Activated B cell treated with CpG ODN at 0.5 μM for 24 hours (primary cell): ENCODE measurements at places on chromosomes 2 and 18. TPM values are rescaled to one million over a fixed set of nuclear protein-coding genes. Genes with fewer than 3 reads are reported as not detected.

Gene RGPD3
- 0.27 and 0.35 TPM in 2 replicates for total RNA-seq

DNA sequence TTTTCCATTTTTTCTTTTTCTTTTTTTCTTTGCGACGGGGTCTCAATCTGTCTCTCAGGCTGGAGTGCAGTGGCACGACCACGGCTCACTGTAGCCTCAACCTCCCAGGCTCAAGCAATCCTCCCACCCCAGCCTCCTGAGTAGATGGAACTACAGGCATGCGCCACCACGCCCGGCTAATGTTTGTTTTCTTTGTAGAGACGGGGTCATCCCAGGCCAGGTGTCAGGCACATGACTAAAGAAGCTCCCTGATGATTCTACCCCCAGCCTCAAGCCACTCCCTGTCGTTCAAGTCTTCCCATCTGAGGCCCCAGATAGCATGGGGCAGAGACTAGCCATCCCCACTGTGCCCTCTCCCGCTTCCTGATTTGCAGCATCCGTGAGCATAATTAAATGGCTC lies 9.8 kb upstream of the FZD5 start:
- DNase-seq: no peak

GRCh38 chr2:19046986-19047780 lies 311.2 kb downstream of the OSR1 start:
- DNase-seq: no peak

DNA sequence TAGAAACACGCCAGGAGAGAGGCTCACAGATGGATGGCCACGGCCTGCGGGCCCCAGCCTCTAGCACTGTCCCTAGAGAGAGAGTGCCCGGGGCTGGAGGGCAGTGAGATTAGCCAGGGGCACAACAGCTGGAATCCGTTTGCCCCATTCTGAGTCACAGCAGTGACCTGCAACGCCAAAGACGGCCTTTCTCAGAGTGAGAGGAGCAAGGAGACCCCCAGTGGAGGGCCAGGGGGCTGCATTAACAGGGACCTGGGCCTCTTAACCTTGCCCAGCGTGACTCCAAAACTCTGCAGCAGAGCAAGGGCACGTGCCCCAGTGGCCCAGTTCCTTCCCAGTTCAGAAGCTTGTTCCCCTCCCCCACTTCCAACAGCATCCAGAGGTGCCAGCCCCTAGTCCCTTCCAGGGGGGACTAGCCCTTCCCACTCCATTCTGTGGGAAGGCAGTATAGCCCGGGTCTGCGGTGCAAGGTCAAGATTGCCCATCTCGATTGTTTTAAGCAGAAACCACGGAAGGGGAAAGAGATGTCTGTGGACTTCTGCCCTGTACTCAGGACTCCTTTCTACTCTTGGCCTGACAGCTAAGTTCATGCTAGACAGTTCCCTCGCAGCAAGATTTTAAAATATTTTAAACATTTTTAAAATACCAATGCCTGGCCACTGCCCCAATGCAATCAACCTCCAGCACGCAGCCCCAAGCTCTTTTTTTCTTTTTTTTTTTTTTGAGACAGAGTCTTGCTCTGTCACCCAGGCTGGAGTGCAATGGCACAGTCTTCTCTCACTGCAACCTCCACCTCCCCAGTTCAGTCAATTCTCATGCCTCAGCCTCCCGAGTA lies 50.9 kb upstream of the BIN1 start:
- no peak for DNase-seq

GRCh38 chr18:3513481-3513880 lies 63.5 kb downstream of the TGIF1 start:
- DNase-seq: no peak

Gene ITGB6
- total RNA-seq: not detected in 2 replicates

Gene ASPRV1
- 0.47 and 0.56 TPM in 2 replicates for total RNA-seq

GRCh38 chr2:52454962-52455361 lies 1312.6 kb upstream of the CHAC2 start:
- DNase-seq: no peak

Gene ZNF804A
- total RNA-seq: 1.8 and 2.3 TPM in 2 replicates

DNA sequence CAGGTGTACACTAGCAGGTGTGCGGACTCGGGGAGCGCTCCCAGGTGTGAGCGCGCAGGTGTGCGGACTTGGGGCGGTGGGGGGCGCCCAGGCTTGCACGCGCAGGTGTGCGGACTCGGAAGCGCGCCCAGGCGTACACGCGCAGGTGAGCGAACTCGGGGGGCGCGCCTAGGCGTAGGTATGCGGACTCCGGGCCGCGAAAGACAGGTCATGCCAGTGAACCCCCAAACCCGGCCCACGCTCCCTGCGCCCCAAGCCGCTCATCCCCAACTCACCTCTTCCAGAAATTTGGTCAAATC lies 342 bp downstream of the CYB5A start:
- DNase-seq: no peak

GRCh38 chr2:27522400-27522945 lies 25.8 kb downstream of the GCKR start:
- no peak for DNase-seq

DNA sequence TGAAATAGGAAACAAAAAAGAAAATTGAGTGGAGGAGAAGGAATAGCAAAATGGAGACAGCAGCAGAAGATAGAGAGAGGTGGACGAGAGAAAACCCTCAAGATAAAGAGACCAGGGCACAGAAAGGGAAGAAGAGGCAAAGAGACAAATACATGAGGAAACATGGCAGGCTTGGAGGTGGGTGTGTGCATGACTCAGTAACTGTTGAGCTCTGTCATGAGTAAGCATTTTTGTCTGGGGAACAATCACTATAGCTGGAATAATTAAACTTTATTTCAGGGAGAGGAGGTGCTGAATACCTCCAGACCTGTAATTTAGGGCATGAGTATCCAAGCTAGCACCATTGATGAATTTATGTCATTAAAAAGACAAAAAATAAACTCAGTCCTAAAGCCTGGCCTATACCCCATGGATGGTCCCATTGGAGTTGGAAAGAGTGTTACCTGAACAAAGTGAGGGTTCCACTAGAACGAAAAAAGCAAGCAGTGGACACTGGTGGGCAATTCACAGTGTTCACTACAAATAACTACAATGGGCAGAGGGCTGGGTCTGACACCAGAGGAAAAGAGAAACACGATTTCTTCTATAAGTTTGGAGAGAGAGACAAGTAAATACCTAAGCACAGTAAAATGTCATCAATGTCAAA lies 145.5 kb downstream of the ADCYAP1 start:
- DNase-seq: no peak

DNA sequence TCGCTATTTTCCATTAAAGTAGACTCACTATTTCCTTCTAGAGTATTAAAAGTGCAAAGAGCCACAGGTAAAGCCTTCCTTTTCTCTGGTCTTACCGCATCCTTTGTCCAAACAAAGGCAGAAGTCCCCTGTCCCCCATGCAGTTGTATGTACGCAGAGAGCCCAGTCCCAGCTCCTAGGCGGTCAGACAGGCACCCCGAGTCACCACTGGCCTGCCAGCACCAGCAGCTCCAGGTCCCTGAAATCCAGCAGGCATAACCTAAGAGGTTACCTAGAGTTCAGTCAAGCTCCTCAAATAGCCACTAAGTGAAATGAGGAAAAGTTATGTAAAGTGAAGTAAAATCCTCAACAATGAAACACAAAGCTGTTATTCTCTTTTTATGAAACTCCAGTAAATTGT lies 60.4 kb upstream of the TWIST2 start:
- no peak for DNase-seq

- DNase-seq: no peak
These were observed 101.2 kb upstream of the FSHR start for GRCh38 chr2:49255409-49255971.

- no peak for DNase-seq
These were observed 714.6 kb downstream of the ERBB4 start for GRCh38 chr2:211823886-211824479.

Gene KIF3C
- total RNA-seq: 1.5 and 1.8 TPM in 2 replicates

GRCh38 chr2:200086911-200087310 lies 131.5 kb downstream of the MAIP1 start:
- no peak for DNase-seq

DNA sequence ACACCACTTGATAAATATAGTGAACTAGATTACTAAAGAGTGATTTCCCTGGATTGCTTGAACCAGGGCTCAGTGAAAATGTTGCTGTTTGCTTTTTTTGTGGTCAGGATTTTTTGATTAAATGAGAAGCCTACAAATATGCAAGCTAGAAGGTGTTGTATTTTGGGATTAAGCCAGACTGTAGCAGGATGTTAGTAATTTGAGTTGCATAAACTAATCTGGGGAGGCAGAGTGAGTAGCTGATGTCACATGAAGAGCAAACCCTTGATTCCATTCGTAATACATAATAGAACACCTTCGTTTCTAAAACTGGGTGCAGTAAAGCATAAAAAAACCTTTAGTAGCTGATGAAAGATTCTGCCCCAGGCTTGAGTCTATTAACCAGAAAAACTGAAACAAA lies 32.0 kb downstream of the NEDD4L start:
- no peak for DNase-seq

DNA sequence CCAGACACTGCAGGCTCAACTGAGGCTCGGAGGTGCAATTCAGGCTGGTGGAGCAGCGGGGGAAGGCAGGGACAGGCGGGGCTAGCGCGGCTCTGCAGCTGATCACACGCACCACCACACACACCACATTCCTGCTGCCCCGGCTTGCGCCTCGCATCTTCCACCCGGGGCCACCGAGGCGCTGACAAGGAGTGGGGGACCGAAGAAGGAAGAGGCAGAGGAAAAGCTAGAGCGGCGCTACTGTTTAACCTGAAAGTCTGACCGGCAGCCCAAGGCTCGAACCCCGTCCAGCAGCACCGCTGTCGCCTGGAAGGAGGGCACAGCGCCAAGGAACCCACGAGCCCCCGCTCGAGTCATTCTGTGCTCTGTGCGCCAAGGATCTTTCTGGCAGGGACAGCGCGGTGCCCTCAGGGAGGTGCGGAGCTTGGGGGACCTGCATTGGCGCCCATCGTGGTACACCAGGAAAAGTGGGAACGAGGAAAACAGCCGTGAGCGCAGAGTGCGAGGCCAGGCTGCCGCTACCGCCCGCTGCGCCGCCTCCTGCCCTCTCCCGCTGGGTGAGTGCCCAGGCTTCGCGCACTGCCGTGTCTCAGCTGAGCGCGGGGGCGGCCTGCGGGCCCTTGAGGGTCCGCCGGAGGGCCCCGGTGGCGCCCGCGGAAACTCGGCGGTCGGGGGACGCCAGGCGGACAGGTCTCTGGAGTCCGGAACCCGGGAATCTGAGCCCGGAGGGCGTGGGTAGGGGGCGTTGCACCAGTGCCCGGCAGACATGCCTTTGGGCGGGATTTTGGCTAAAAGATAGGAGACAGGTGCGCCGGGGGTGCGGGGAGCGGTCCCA lies 860 bp upstream of the KCNJ3 start:
- DNase-seq: no peak

Gene C2orf78
- total RNA-seq: not detected in 2 replicates

- DNase-seq: no peak
These were observed 12.7 kb downstream of the CCNYL1 start for GRCh38 chr2:207724113-207724512.

DNA sequence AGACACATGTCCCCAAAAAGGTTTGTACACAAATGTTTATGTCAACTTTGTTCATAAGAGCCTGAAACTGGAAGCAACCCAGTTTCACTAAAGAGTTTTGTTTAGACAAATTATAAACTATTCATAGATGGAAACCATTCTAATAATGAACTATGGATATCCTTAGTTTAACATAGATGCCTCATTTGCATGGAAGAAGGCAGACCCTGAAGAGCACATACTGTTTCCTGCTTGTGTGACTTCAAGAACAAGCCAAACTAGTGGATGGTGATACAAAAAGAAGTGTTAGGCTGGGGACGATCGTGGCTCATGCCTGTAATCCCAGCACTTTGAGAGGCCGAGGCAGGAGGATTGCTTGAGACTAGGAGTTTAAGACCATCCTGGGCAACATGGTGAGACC lies 48.1 kb downstream of the ACOXL start:
- DNase-seq: no peak

Gene BIN1
- 62.5 and 63.5 TPM in 2 replicates for total RNA-seq

Gene PKDCC
- total RNA-seq: 0.24 TPM in 1 of 2 replicates, not detected in the other

DNA sequence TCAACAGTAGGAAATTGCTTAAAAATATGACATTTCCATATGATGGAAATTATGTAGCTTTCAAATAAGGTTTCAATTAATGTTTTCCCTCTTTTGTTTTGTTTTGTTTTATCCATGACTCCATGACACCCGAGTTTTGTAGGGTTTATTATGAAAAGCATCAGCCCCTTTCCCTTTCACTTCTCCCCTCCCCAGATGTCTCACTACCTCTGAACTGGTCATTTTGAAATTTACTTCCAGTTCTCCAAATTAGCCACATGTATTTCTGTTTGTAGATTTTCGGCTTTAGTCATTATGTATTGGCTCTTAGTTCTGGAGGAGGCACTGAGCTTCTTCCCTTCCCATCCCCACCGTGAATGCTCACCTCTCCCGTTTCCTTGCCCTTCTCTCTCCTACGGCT lies 18.6 kb upstream of the VPS4B start:
- no peak for DNase-seq

Gene DSG1
- not detected in 2 replicates for total RNA-seq

Gene MC2R
- not detected in 2 replicates for total RNA-seq

GRCh38 chr2:232319803-232320442 lies 58.6 kb upstream of the ALPP start:
- no peak for DNase-seq

- DNase-seq: no peak
These were observed 1.7 kb downstream of the TP53I3 start for GRCh38 chr2:24082787-24083566.

Gene TEKT4
- 0.15 TPM in 1 of 2 replicates, not detected in the other for total RNA-seq

Gene SLC23A3
- total RNA-seq: 4.5 and 4.9 TPM in 2 replicates

GRCh38 chr2:217756375-217757107 lies 246.3 kb downstream of the TNS1 start:
- DNase-seq: peak; percentile 48

- DNase-seq: no peak
These were observed 21.2 kb downstream of the GRB14 start for GRCh38 chr2:164599954-164600589.

Gene LHCGR
- total RNA-seq: not detected in 2 replicates

GRCh38 chr2:214504599-214505376 lies 93.9 kb downstream of the VWC2L start:
- no peak for DNase-seq

- no peak for DNase-seq
These were observed 51.7 kb downstream of the MCFD2 start for GRCh38 chr2:46863882-46864281.

DNA sequence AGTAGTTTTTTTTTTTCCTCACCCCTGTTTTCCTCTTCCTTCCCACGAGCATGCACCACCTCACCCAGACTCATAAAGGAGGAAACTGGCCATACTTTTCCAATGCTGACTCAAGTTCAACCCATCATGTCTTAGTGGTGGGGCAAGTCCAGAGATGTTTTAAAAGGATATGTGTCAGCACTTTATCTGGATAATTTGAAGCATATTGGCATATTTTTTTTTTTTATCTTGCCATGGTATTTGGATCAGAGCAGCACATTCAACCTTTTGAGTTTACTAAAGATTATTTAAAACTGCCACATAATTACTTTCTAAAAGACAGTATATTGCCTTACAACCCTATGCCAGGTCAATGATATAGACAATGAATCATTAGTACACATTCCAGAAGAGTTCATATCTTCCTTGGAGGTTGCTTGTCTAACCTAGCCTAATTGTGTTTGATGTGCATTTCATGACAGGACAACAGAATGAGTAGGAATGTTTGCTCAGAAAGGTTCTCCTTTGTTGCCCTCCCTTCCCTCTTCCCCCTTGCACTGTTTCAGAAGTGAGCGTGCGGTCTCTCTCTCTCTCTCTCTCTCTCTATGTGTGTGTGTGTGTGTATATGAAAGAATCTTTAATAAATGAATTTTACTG lies 950.7 kb upstream of the FAM98A start:
- DNase-seq: no peak

GRCh38 chr2:3279236-3279960 lies 98.2 kb downstream of the EIPR1 start:
- no peak for DNase-seq

- DNase-seq: no peak
These were observed 159.3 kb downstream of the SCG2 start for GRCh38 chr2:223442847-223443246.
